ENCODE measurements at places on chromosomes 1 and 21.

GRCh38 chr1:42419126-42419821 lies 36.5 kb downstream of the ZMYND12 start:
- no peak for DNase-seq

GRCh38 chr21:31374395-31374794 lies 30.3 kb upstream of the TIAM1 start:
- DNase-seq, result no peak

DNA sequence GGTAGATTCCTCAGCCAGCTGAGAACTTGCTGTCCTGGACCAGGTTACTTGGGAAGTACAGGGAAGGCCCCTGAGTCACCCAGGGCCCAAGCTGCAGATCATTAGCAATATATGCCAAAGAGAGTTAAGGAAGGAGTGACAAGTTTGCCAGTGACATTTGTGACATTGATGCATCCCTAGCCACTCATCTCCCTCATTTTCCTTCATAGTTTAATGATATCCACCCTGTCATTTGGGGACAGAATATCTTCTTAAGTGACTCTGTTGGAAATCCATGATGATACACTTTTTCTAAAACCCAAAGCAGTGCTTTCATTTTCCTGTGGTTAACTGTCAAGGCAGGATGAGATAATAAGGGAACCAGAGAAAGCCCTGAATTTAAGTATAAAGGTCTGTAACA lies 3.2 kb downstream of the TNN start:
- no peak for DNase-seq

GRCh38 chr1:115906627-115907026 lies 65.7 kb upstream of the NHLH2 start:
- no peak for DNase-seq

DNA sequence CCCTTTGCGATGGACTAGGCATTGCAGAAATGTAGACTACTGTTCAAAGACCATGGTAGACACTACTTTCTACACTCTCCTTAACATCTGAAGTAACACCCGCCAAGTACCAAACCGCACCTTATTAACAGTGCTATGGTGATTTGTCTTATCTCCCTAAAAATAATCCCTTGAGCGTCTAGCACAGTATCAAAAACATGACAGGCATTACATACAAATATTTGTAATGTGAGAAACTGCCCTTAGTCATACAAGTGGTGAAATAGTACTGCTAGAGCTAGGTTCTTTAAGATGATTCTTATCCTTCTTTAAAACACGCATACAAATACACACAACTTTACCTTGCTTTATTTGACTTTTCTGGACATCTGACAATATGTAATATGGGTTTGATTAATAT lies 27.2 kb downstream of the PUM1 start:
- DNase-seq, result no peak
